Endothelial cell (in vitro differentiated cells): ENCODE measurements at places on chromosomes 5 and 9.
A peak's percentile ranks its signal among the peaks of the same experiment; 100 is the strongest.

DNA sequence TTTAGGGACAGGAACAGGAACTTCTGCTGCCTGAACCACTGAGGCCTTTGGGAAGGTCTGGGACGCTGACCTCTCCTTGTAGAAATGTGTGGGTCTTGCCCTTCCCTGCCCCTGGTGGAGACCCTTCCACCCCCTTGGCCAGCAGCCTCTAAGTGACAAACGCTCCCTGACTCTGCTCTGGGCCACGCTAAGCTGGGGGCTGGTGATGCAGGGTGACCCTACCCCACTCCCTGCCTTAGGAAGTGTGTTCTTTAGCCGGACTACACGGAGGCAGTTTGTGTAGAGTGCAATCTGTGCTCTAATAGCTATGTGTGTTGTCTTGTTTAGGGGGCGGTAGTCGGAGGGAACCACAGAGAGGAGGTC is 123.0 kb downstream of the COL23A1 start:
- H3K27me3 ChIP-seq = peaks cover 9% of the 10 kb centered on the region
- no peak overlapping the region for H3K4me3 ChIP-seq
- H3K4me1 ChIP-seq = peaks cover 37% of the 10 kb centered on the region
- no peak for DNase-seq

GRCh38 chr9:97850746-97851445 is 2.1 kb upstream of the FOXE1 start:
- H3K36me3 ChIP-seq = peaks cover 4% of the 10 kb centered on the region
- H3K4me3 ChIP-seq = no peak overlapping the region
- H3K4me1 ChIP-seq = peaks cover 9% of the 10 kb centered on the region
- no peak overlapping the region for H3K27ac ChIP-seq
- peaks cover 40% of the 10 kb centered on the region for H3K27me3 ChIP-seq

- DNase-seq = peak; percentile 48
- H3K27ac ChIP-seq = no peak overlapping the region
- no peak overlapping the region for H3K4me3 ChIP-seq
- H3K4me1 ChIP-seq = no peaks in the 10 kb centered on the region
- H3K27me3 ChIP-seq = peaks cover 11% of the 10 kb centered on the region
- peaks cover 14% of the 10 kb centered on the region for H3K36me3 ChIP-seq
Measured at GRCh38 chr9:136312436-136312835, 8.5 kb upstream of the CCDC187 start.

DNA sequence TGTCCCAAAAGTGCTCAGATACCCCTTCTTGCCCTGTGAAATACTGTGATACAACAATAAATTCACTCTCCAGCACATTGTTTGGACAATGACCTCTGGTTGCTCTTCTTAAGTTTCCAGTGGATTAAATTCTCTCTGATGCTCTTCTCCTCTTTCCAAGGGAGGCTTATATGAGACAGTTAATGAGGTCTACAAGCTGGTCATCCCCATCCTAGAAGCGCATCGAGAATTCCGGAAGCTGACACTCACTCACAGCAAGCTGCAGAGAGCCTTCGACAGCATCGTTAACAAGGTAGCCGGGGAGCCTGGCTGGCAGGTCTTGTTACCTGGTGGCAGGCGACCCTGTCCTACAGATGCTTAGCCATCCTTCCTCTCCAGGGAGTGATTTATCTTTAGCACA is 226.5 kb downstream of the DOCK8 start:
- no peaks in the 10 kb centered on the region for H3K27me3 ChIP-seq
- no peak overlapping the region for H3K4me3 ChIP-seq

DNA sequence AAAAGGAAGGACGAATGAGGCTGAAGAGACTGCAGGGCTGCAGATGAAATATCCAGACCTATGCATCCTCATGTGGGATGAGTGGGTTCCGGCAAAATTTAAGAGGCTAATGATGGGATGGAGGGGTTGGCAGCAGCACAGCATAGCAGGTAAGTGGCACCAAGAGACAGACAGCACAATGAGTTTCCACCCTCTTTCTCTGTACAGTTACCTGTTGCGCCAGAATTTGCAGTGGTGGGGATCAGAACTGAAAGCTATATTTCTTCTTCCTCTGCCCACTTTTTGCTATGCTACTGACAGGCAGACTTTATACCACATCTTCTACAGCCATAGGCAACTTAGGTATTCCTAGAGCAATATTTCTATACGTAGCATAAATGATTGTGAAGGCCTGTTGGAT is 227.0 kb downstream of the EPB41L4A start:
- no peak overlapping the region for H3K27ac ChIP-seq
- no peaks in the 10 kb centered on the region for H3K36me3 ChIP-seq
- DNase-seq = no peak
- H3K4me1 ChIP-seq = no peaks in the 10 kb centered on the region
- no peaks in the 10 kb centered on the region for H3K27me3 ChIP-seq

- no peaks in the 10 kb centered on the region for H3K36me3 ChIP-seq
- no peak for DNase-seq
- no peaks in the 10 kb centered on the region for H3K27me3 ChIP-seq
- H3K27ac ChIP-seq = no peak overlapping the region
- no peaks in the 10 kb centered on the region for H3K4me1 ChIP-seq
Measured at GRCh38 chr5:11922394-11922793, 18.1 kb upstream of the CTNND2 start.

GRCh38 chr9:34254966-34255825 is 73.9 kb downstream of the KIF24 start:
- peaks cover 4% of the 10 kb centered on the region for H3K27me3 ChIP-seq
- H3K4me3 ChIP-seq = no peak overlapping the region
- H3K4me1 ChIP-seq = no peaks in the 10 kb centered on the region

- H3K4me1 ChIP-seq = no peaks in the 10 kb centered on the region
- peaks cover 21% of the 10 kb centered on the region for H3K36me3 ChIP-seq
- H3K4me3 ChIP-seq = no peak overlapping the region
Measured at GRCh38 chr9:123717581-123718175, 212.2 kb downstream of the DENND1A start.

DNA sequence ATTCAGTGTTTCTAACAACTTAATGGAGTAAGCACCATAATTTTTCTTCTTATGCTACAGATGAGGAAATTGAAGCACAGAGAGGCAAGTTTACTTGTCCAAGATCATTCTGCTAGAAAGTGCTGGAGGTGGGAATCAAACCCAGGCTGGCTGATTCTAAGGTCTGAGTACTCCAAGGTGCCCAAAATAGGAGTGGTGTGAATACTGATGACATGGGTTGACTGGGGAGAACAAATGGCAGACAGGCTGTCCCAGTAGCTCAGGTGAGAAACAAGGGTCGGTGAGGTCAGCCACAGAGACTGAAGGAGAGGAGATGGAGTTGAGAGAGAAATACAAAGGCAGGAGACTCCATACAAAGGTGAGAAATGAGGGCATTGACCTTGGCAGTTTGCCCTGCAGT is 144.5 kb upstream of the EGFLAM start:
- no peak overlapping the region for H3K4me3 ChIP-seq
- no peaks in the 10 kb centered on the region for H3K36me3 ChIP-seq
- DNase-seq = no peak
- peaks cover 8% of the 10 kb centered on the region for H3K27me3 ChIP-seq

DNA sequence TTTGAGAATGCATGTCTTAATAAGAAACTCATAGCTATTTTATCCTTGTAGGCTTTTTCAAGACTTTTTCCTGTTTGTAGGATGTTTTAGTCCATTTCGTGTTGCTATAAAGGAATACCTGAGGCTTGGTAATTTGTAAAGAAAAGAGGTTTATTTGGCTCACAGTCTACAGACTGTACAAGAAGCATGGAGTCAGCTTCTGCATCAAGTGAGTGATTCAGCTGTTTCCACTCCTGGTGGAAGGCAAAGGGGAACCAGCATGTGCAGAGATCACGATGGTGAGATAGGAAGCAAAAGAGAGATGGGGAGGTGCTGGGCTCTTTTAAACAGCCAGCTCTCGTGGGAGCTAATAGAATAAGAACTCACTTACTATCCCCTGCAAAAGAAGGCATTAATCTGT is 177.3 kb downstream of the ALDH1A1 start:
- H3K27ac ChIP-seq = no peak overlapping the region
- no peaks in the 10 kb centered on the region for H3K36me3 ChIP-seq
- no peaks in the 10 kb centered on the region for H3K27me3 ChIP-seq

DNA sequence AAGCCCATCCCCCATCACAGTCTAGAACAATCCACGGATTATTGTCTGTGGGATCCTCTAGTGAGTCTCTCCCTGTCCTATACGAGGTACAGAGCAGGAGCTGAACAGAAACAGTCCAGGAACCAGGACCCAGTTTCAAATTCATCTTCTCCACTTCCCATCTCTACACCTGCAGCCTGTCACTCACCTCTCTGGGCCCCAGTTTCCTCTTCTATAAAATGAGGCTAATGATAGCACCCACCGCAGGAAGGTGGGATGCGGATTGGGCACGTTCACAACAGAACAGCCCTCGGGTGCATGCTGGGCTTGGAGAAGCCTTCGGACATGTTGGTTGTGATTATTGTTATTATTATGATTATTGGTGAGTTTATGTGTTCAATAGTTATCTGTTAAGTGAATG is 78.5 kb downstream of the ANKRD33B start:
- peaks cover 9% of the 10 kb centered on the region for H3K27me3 ChIP-seq
- H3K4me1 ChIP-seq = peaks cover 4% of the 10 kb centered on the region
- no peaks in the 10 kb centered on the region for H3K36me3 ChIP-seq
- H3K4me3 ChIP-seq = no peak overlapping the region

GRCh38 chr5:110638970-110639902 is 87.2 kb downstream of the TMEM232 start:
- no peak for DNase-seq
- peaks cover 4% of the 10 kb centered on the region for H3K27me3 ChIP-seq
- no peak overlapping the region for H3K4me3 ChIP-seq
- H3K27ac ChIP-seq = no peak overlapping the region

- H3K27ac ChIP-seq = no peak overlapping the region
- DNase-seq = no peak
- no peak overlapping the region for H3K4me3 ChIP-seq
- peaks cover 2% of the 10 kb centered on the region for H3K27me3 ChIP-seq
Measured at GRCh38 chr5:143703659-143704058, 108.3 kb upstream of the HMHB1 start.

DNA sequence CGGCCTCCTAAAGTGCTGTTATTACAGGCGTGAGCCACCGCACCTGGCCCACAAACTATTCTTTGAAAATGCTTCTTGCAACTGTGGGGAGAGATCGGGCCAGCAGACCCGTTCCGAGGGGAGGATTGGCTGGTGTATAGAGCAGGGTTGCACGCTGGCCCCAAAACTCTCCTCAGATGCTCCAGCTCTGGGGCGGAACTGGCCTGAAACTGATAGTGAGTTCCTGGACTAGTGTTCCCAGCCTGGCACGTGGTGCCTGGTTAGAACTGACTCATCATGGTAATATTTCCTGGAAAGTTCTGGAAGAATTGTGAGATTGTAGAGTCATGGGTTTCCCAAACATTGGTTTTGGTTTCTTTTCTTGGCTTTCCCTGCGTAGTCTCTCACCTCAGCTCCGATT is 120.5 kb downstream of the FBXL7 start:
- H3K27me3 ChIP-seq = peaks cover 6% of the 10 kb centered on the region
- peaks cover 34% of the 10 kb centered on the region for H3K4me1 ChIP-seq
- peaks cover 18% of the 10 kb centered on the region for H3K36me3 ChIP-seq
- H3K27ac ChIP-seq = no peak overlapping the region

GRCh38 chr9:88998503-88998902 is 7.2 kb downstream of the S1PR3 start:
- peaks cover 18% of the 10 kb centered on the region for H3K4me1 ChIP-seq
- no peak for DNase-seq
- no peak overlapping the region for H3K27ac ChIP-seq
- peaks cover 18% of the 10 kb centered on the region for H3K36me3 ChIP-seq
- no peak overlapping the region for H3K4me3 ChIP-seq
